ENCODE measurements at places on chromosomes 13 and 19. TPM values are rescaled to one million over a fixed set of nuclear protein-coding genes. Genes with fewer than 3 reads are reported as not detected.

The DACH1 gene
- total RNA-seq = under 0.01 TPM

The B3GNT8 gene
- total RNA-seq = 5.2 TPM

The CEACAM3 gene
- total RNA-seq = not detected

The JSRP1 gene
- not detected for total RNA-seq

The CYP4F3 gene
- under 0.01 TPM for total RNA-seq

The MED26 gene
- 4.4 TPM for total RNA-seq

The N4BP2L1 gene
- 2.7 TPM for total RNA-seq

The C13orf42 gene
- total RNA-seq = not detected

The MCEMP1 gene
- total RNA-seq = not detected

The HIF3A gene
- total RNA-seq = 1.3 TPM

The ZNF345 gene
- total RNA-seq = 3.2 TPM

The APC2 gene
- 0.63 TPM for total RNA-seq

The EHD2 gene
- total RNA-seq = 160 TPM

The TGFB1 gene
- total RNA-seq = 9.8 TPM

Data from bronchial smooth muscle cell (primary cell).